ENCODE measurements at places on chromosomes 1 and 21.
A peak's percentile ranks its signal among the peaks of the same experiment; 100 is the strongest.

GRCh38 chr21:35651196-35651595, 409.1 kb downstream of the SETD4 start:
- no peak for DNase-seq

DNA sequence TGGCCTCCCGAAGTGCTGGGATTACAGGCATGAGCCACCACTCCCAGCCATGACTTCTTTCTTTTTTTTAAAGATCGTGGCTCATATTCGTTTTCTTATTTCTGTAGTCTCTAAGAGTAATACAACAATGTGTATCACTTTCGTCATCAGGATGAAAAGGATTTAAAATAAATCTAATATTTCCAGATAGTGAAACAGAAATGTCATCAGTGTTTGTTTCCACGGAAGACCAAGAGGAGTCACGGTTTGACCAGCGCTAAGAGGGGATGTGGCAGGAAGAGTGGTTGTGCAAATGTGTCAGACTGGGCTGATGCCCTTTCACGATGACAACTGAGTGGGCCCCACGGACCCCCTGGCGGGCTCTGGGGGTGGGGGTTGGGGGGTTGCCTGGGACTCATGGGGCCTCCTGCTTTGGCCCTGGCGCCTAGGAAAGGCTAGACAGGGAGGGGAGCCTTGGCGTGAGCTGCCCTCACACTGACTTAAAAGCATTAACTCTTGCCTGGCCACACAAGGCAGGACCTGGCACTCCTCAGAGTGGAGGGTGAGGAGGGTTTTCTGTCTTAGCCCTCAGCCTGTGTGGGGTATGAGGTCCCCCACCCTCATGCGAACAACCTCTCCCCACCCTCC, 8.4 kb downstream of the SOX13 start:
- no peak for DNase-seq

- DNase-seq, result no peak
Observed at GRCh38 chr1:27491748-27492700, 2.1 kb upstream of the WASF2 start.

GRCh38 chr1:93323185-93323820, 22.4 kb upstream of the DR1 start:
- no peak for DNase-seq

- no peak for DNase-seq
Observed at GRCh38 chr1:12244585-12244984, 14.8 kb downstream of the VPS13D start.

GRCh38 chr1:65820983-65821382, 28.3 kb downstream of the PDE4B start:
- DNase-seq, result no peak

DNA sequence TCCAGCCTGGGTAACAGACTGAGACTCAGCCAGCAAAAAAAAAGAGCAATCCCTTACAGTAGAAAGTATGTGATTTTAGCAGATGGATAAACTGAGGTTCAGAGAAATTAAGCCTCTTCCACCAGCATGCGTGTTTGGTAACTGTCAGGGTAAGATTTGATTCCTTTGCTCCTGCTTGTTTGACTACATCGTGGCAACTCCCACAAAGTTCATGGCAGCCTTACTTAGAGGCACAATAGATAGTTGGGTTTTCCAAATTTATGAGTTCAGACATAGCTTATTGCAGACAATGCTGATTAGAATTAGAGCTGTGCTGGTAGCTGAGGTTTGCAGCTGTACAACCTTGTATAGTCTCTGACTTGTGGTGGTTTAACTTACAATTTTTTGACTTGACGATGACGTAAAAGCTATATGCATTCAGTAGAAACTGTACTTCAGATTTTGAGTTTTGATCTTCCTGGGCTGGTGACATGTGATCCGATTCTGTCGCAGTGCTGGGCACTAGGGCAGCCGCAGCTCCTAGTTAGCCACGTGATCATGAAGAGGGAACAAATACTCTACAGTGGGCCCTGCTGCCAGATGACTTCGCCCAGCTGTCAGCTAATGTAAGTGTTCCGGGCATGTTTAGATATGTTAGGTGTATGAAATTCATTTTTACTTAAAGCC, 167.8 kb downstream of the DHRS3 start:
- DNase-seq, result no peak

GRCh38 chr1:2489615-2490014, 13.5 kb downstream of the PLCH2 start:
- DNase-seq, result no peak

DNA sequence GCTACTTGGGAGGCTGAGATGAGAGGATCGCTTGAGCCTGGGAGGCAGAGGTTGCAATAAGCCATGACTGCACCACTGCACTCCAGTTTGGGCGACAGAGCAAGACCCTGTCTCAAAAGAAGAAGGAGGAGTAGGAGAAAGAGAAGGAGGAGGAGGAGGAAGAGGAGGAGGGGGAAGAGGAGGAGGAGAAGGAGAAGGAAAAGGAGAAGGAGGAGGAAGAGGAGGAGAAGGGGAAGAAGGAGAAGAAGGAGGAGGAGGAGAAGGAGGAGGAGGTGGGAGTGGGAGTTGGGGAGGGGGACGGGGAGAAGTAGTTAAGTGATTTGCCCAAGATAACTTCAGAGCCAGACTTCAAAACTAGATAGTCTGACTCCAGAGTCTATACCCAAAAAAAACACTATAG, 55.5 kb upstream of the FOXD3 start:
- DNase-seq, result no peak

DNA sequence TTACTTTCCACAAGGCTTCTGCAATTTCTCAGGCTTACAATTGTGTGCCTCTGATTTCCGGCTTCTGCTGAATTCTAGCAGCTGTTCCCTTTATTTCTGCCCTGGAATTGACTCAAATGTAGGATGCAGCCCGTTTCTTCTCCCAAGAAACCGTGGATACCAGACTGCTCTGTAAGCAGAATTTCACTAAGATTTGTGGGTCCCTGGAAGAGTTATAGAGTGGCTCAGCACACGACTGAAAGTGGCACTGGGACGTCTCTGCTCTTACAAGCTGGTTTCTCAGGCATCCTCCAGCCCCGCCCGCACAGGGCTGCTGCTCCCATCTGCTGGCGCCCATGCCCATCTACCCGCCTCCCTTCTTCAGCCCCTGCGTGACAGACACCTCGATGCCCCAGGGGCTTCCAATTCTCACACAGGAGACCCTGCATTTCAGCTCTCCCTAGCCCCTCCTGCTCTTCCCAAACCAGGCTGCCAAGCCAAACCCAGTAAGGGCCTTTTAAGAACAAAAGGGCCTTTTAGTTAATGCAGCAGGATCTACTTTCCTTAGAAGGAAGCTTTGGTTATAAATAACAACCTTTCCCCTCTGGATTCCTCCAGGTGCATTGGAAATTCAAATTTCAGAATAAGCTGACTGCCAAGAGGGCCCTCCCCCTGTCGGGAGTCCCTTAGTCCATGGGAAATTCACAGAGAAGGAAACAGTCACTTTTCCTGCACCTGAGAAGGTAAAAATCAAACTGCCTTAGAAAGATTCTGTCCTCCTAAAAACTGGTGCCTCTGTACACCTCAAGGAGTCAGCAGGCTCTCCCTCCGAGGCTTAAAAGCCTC, 45.4 kb upstream of the TENT5B start:
- DNase-seq, result no peak

GRCh38 chr1:29924017-29924431, 687.7 kb downstream of the PTPRU start:
- no peak for DNase-seq

DNA sequence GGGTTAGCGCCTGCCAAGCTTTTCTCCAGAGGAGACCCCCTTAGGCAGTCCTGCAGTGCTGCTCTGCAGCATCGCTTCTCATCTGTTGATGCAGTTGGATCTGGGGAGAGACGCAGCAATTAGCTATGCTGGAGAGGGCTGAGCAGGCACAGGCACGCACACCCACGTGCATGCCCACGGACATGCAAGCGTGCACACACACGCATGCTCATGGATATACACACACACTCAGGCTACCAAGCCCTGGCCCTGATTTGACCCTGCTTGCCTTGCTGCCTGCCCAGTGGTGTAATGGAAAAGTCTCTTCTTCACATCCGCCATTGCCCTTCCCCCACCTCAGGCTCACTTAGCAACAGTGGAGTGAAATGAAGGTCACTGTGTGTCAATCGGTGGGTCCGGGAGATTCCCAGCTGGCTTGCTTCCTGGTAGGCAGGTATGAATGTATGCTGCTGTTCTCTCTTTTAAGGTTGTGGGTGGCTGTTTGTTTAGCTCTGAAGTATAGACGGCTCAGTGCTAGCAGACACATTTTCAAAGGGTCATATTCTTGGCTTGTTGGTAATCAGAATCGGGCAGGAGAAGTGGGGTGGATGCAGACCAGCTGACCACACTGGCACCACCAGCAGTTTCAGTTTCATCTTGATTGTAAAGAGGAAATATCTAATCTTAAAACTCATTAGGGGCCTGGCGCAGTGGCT, 9.5 kb downstream of the ATP1B1 start:
- no peak for DNase-seq

DNA sequence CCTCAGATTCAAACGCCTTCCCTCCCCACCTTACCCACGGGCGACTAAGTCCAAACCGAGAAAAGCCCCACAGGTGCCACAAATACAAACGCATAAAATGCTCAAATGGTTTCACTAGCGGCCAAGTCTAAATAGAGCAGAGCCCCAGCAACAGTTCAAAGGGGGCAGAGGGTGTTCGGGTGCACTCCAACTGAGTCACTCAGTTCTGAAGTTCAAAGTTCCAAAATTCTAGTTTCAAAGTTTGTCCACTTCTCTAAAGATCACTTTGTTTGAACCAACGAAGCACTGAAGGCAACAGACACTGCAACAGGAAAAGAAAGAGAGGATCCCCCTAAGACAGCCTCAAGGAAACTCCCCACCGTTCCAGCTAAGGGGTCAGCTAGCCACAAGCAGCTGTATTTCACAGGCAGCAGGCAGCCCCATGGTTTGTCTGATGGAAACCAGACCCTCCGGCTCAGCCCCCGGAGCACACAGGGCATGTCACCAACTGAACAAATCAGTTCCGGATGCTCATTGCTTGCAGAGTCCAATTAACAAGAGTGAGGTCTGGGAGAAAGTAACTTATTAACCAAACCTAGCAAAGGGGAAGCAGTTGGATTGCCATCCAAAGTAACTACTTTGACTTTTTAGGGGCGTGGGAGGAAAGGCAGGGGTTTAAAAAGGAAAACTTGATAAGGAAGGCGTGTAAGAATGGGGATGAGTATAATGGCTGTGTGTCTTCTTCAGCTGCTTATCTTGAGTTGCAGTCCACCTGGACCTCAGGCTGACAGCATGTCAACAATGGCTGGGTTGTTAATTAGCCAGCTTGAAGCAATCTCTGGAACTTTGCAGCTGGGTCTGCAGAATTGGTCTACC, 1423.9 kb upstream of the PRMT6 start:
- DNase-seq, result no peak

DNA sequence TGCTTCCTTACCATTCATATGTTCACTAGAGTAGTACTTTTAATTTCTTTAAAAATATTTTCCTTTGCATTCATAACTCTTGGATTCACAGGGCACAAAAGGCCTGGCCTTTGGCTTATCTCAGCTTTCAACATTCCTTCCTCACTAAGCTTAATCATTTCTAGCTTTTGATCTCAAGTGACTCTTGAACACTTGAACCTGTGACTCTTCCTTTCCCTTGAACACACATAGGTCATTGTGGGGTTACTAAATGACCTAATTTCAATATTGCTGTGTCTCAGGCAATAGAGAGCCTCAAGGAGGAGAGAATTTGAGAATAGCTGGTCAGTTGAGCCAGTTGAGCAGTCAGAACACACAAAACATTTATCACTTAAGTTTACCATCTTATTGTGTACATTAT, 49.9 kb downstream of the COL11A1 start:
- DNase-seq, result no peak

- no peak for DNase-seq
Observed at GRCh38 chr1:89538361-89538760, 13.7 kb downstream of the LRRC8B start.

- no peak for DNase-seq
Observed at GRCh38 chr1:164755690-164756089, 196.7 kb downstream of the PBX1 start.

- DNase-seq, result peak; percentile 25
Observed at GRCh38 chr1:25522031-25522655, 21.3 kb upstream of the LDLRAP1 start.

DNA sequence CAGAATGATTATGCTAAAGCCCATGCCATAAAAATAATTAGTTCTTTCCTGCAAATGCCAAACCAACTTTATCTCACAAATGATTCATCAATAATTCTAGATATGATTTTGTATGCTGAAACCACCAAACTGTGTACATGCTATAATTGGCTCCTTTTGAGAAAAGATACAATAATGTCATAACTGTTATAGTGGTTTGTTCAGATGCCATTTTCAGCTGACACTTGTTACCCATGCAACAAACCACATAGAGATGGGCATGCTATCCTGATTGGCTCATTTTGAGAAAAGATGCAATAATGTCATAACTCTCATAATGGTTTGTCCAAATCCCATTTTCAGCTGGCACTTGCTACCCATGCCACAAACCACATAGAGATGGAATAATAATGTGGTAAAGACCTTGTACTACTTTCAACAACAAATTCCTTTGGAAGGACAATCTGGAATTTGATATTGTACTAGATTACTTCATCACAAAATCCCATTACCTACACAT, 283.8 kb downstream of the TPR start:
- DNase-seq, result no peak

GRCh38 chr1:217770918-217771317, 139.8 kb downstream of the SPATA17 start:
- no peak for DNase-seq

- no peak for DNase-seq
Observed at GRCh38 chr1:31866450-31867032, 50.7 kb upstream of the SPOCD1 start.

DNA sequence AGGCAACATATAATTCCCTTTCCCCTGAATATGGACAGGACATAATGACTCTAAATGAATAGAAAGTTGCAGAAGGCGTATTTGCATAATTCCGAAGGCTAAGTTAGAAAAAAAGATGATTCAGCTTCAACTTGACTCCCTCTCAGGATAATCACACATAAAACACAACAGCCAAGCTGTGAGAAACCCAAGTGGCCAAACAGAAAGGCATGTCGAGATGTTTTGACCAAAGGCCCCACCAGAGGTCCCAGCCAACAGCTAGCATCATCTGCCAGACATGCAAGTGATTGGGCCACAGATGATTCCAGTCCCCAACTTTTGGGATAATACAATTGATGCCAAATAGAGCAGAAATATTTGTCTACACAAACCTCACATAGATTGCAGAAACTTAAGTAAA, 444.9 kb downstream of the LTN1 start:
- DNase-seq, result no peak

GRCh38 chr1:168455764-168456163, 88.0 kb downstream of the XCL2 start:
- DNase-seq, result no peak

- no peak for DNase-seq
Observed at GRCh38 chr21:31493350-31493880, 149.4 kb upstream of the TIAM1 start.

DNA sequence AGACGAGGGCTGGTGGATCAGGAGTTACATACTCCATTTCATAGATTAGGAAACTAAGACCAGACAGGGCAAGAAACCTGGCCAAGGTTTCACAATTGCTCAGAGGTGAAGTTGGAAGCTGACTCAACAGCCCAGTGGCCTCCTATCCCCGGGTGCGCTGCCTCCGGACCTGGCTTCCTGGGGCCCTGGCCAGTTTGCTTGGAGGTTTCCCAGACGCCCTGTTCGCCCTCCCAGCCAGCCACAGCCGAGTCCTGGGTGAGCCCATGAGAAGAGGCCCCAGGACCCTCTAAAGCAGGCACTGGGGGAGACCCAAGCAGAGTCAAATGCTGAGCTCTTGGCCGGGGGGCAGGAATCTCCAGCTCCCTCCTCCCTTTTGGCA, 180.1 kb downstream of the ZBTB18 start:
- no peak for DNase-seq

Data from HAP-1 (cell line).